Testis (tissue), 5 donors: ENCODE measurements at places on chromosomes 3 and 15.
A peak's percentile ranks its signal among the peaks of the same experiment; 100 is the strongest.

- H3K27ac ChIP-seq: no peak overlapping the region
- H3K27me3 ChIP-seq: no peaks in the 10 kb centered on the region
- no peak for DNase-seq
- no peaks in the 10 kb centered on the region for H3K36me3 ChIP-seq
- no peaks in the 10 kb centered on the region for H3K4me1 ChIP-seq
These were observed 102.6 kb downstream of the GMPS start for GRCh38 chr3:155972885-155973584.

- H3K27ac ChIP-seq: no peak overlapping the region
- no peaks in the 10 kb centered on the region for H3K27me3 ChIP-seq
- H3K4me1 ChIP-seq: no peaks in the 10 kb centered on the region
- no peak for DNase-seq
- no peaks in the 10 kb centered on the region for H3K36me3 ChIP-seq
- H3K4me3 ChIP-seq: no peak overlapping the region
These were observed 1.3 kb downstream of the FSD2 start for GRCh38 chr15:82804575-82804949.

DNA sequence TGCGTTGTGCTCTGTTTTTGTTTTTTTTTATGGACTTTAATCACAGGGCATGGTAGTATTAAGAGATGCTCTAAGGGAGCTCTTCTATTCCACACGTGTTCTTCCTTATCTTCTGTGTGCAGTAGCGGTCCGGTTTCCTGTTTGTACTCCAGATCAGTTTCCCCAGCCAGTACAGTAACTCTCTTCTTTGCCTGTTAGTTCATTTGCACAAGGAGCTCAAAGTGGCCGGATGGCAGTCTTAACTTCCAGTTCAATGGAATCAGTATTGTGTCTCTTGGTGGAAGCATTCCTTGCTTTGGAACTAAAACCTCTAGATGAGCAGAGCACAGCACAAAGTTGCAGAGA is 122.0 kb downstream of the KLF13 start:
- no peaks in the 10 kb centered on the region for H3K36me3 ChIP-seq
- no peaks in the 10 kb centered on the region for H3K4me1 ChIP-seq
- no peak overlapping the region for H3K4me3 ChIP-seq
- no peak for DNase-seq
- no peak overlapping the region for H3K27ac ChIP-seq
- H3K27me3 ChIP-seq: no peaks in the 10 kb centered on the region

- no peaks in the 10 kb centered on the region for H3K27me3 ChIP-seq
- H3K36me3 ChIP-seq: no peaks in the 10 kb centered on the region
- peak overlapping the region; percentile 69 for H3K4me3 ChIP-seq
- H3K27ac ChIP-seq: peak overlapping the region; percentile 86
These were observed 518.4 kb downstream of the FOXP1 start for GRCh38 chr3:71064956-71065763.

GRCh38 chr3:166630190-166630589 is 749.9 kb downstream of the ZBBX start:
- no peak overlapping the region for H3K4me3 ChIP-seq
- no peak overlapping the region for H3K27ac ChIP-seq
- no peak for DNase-seq
- H3K36me3 ChIP-seq: no peaks in the 10 kb centered on the region
- no peaks in the 10 kb centered on the region for H3K4me1 ChIP-seq

GRCh38 chr3:192731233-192731632 is 3.9 kb upstream of the FGF12 start:
- H3K36me3 ChIP-seq: no peaks in the 10 kb centered on the region
- H3K27me3 ChIP-seq: no peaks in the 10 kb centered on the region
- no peak for DNase-seq

- no peak overlapping the region for H3K4me3 ChIP-seq
- DNase-seq: no peak
- H3K27me3 ChIP-seq: no peaks in the 10 kb centered on the region
- no peaks in the 10 kb centered on the region for H3K4me1 ChIP-seq
- no peaks in the 10 kb centered on the region for H3K36me3 ChIP-seq
- no peak overlapping the region for H3K27ac ChIP-seq
These were observed 39.3 kb downstream of the KY start for GRCh38 chr3:134611516-134611915.

GRCh38 chr3:118262800-118263402 is 771.7 kb downstream of the IGSF11 start:
- DNase-seq: no peak
- no peaks in the 10 kb centered on the region for H3K4me1 ChIP-seq
- no peak overlapping the region for H3K4me3 ChIP-seq

- H3K36me3 ChIP-seq: no peaks in the 10 kb centered on the region
- no peak overlapping the region for H3K4me3 ChIP-seq
- DNase-seq: peak; percentile 56
- no peaks in the 10 kb centered on the region for H3K27me3 ChIP-seq
These were observed 28.6 kb upstream of the NDUFB4 start for GRCh38 chr3:120567370-120568201.

DNA sequence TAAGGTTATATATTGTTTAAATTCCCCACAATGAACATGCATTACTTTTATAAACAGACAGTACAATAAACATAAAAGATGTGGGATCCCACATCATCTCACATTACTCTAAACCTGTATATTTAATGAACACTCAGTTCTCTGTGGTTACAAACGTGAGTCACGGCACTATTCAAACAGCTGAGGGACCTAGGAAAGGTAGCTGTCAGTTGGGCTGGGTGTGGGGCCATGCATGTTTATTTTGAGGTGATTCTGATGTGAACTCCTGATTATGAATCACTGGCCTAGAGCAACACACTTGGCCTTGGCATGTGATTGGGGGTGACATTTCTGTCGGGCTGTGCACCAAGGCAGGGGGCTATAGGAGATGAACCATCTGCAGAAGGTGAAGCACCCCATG is 147.6 kb upstream of the HACD2 start:
- no peak overlapping the region for H3K4me3 ChIP-seq
- no peaks in the 10 kb centered on the region for H3K4me1 ChIP-seq
- H3K27me3 ChIP-seq: no peaks in the 10 kb centered on the region
- DNase-seq: no peak
- no peak overlapping the region for H3K27ac ChIP-seq

GRCh38 chr3:152232679-152233078 is 36.0 kb upstream of the MBNL1 start:
- H3K4me3 ChIP-seq: no peak overlapping the region
- H3K36me3 ChIP-seq: no peaks in the 10 kb centered on the region
- H3K27ac ChIP-seq: no peak overlapping the region
- H3K27me3 ChIP-seq: no peaks in the 10 kb centered on the region

DNA sequence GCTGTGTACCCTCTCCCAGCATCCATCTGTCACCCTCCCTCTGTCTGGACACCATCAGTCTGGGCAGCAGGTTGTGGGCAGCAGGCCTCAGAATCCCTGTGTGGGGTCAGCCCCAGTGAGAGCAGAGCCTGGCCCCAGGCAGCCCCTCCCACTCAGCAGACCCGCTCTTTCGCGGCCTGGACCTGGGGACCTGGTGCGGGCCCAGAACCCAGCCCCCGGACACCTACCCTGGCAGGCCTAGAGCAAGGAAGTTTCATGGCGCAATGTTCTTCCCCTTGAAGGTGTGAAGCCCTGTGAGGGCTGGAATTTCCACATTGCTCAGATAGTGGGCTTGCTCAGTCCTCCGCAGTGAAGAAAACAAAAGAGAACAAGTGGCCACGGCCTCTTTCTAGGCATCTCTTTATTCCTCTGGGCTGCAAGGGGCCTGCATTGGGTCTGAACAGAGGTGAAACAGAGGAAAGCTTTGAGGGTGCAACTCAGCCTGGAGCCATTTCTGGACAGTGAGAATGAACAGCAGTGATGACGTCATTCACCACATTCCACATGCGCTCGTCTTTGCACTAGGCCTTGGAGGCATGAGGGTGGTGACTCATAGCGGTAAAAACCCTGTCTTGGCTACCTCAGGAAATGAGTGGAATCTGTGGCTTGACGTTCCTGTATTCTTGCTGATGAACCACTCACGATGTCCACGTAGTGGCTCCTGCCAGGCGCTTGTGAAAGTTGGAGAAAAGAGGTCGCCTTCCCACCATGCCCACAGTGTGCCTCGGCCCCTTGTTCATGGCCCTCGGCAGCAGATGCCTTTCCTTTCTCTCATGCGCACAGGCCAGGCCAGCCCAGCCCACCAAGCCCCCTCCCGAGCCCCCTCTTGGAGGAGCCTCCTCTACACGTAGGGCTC is 66.1 kb downstream of the SLC30A4 start:
- no peaks in the 10 kb centered on the region for H3K4me1 ChIP-seq
- no peaks in the 10 kb centered on the region for H3K27me3 ChIP-seq
- DNase-seq: peak; percentile 62
- no peaks in the 10 kb centered on the region for H3K36me3 ChIP-seq

- no peak overlapping the region for H3K27ac ChIP-seq
- peak; percentile 32 for DNase-seq
- no peaks in the 10 kb centered on the region for H3K36me3 ChIP-seq
- no peaks in the 10 kb centered on the region for H3K27me3 ChIP-seq
These were observed 2.9 kb upstream of the MKRN2 start for GRCh38 chr3:12553921-12554391.

DNA sequence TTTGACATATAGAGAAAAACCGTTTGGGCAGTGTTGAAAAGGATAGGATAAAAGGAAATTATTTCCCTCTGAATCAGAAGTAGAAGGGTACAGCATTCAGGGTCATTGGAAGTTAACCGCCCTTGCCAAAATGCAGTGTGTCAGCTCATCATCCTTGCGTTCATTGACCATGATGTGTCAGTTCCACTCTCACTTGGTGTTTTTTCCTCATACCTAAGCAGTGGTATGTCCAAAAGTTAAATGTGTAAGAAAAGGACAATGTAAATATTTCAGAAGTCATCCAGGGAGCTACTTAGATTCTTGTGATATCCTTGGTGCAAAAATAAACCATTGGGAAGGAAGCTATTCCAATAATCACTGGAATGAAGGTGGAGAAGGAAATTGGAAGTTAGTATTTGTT is 50.7 kb downstream of the MAP6D1 start:
- H3K36me3 ChIP-seq: no peaks in the 10 kb centered on the region
- no peak for DNase-seq
- no peak overlapping the region for H3K27ac ChIP-seq
- no peaks in the 10 kb centered on the region for H3K27me3 ChIP-seq
- no peaks in the 10 kb centered on the region for H3K4me1 ChIP-seq
- no peak overlapping the region for H3K4me3 ChIP-seq

- H3K36me3 ChIP-seq: no peaks in the 10 kb centered on the region
- no peak overlapping the region for H3K4me3 ChIP-seq
- H3K27ac ChIP-seq: no peak overlapping the region
- H3K4me1 ChIP-seq: no peaks in the 10 kb centered on the region
These were observed 53.0 kb upstream of the FGD5 start for GRCh38 chr3:14765576-14766427.

GRCh38 chr15:93820566-93820965 is 410.8 kb upstream of the MCTP2 start:
- no peak overlapping the region for H3K4me3 ChIP-seq
- no peak for DNase-seq
- no peaks in the 10 kb centered on the region for H3K36me3 ChIP-seq
- H3K4me1 ChIP-seq: no peaks in the 10 kb centered on the region
- H3K27me3 ChIP-seq: no peaks in the 10 kb centered on the region

DNA sequence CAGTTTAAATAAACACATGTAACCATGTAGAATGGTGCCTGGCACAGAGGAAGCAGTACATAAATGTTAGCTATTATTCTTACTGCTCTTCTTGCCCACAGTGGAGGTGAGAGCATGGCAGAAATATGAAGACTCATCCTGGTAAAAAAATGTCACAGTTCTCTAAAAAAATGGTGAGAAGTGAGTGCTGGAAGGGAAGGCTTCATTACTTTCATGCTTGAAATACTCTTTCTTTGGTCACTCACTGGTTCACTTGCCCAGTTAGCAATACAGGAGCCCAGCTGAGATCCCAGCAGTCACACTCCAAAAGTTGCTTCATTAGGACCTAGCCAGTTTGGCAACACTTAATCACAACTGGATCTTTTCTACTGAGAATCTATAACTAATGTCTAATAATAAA is 1017.2 kb downstream of the TUSC7 start:
- H3K27ac ChIP-seq: no peak overlapping the region
- H3K36me3 ChIP-seq: no peaks in the 10 kb centered on the region

DNA sequence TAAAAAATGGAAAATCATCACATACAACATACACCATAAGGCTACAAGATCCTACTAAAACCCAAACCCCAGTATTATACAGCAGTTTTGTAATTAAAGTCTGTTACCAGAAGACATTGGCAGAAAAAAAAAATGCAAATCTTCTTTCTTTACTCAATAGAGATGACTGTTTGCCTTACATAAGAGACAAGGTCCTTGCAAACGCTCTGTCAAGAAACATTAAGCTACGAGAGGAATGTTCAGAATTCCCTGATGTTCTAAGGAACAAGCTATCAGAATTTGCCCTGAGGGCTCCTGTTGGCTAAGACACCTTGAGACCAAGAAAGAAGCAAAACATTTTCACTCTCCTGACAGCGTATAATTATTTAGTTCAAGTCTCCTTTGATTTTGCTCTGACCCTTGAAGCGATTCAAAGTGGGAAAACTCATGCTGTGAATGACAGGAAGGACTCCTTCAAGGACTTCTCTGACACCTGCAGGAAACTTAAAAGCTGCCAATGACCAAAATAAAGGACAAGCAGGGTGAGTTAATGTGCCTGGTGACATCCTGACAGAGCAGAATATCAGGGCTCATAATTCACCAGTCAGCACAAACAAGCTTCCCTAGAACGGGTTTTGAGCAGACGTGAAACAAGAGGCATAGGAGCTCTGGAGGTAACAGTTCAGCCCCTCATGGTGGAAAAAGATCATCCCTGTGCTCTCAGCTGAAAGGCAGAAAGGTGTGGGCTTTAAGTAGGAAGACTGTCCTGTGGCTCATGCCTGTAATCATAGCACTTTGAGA is 2.5 kb downstream of the SCAMP2 start:
- H3K27me3 ChIP-seq: no peaks in the 10 kb centered on the region
- peak overlapping the region; percentile 41 for H3K27ac ChIP-seq
- no peak for DNase-seq
- no peak overlapping the region for H3K4me3 ChIP-seq
- H3K36me3 ChIP-seq: no peaks in the 10 kb centered on the region
- H3K4me1 ChIP-seq: peaks cover 43% of the 10 kb centered on the region

DNA sequence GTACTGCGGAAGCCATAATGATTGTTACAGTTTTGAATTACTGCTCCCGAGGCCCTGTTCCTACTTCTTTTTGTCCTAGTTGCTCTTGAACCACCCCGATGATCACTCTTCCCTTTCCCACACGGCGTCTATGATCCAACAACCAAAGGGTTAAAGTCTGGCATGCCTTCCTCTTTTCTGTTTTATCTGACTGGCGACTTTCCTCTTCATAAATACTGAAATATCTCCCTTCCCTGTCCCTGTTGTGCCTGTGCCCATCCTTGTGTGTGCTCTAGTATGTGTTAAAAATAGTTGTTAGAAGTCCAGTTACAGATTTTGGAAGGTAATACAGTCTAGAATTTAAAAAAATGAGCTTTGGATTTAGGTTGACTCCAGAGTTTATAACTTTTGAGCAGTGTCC is 83.6 kb downstream of the AKAP13 start:
- H3K27ac ChIP-seq: no peak overlapping the region
- no peaks in the 10 kb centered on the region for H3K27me3 ChIP-seq
- no peaks in the 10 kb centered on the region for H3K36me3 ChIP-seq
- peaks cover 13% of the 10 kb centered on the region for H3K4me1 ChIP-seq
- no peak overlapping the region for H3K4me3 ChIP-seq
